ENCODE measurements at places on chromosomes 5 and 9. TPM values are rescaled to one million over a fixed set of nuclear protein-coding genes. Genes with fewer than 3 reads are reported as not detected.

- H3K36me3 ChIP-seq = no peaks in the 10 kb centered on the region
- H3K27me3 ChIP-seq = no peaks in the 10 kb centered on the region
- H3K4me3 ChIP-seq = no peak overlapping the region
- H3K4me1 ChIP-seq = no peaks in the 10 kb centered on the region
- no peak for DNase-seq
Measured at GRCh38 chr9:93814077-93814956, 140.8 kb downstream of the BARX1 start.

GRCh38 chr9:5630081-5630507, 1.2 kb downstream of the RIC1 start:
- no peaks in the 10 kb centered on the region for H3K4me1 ChIP-seq
- peak overlapping the region; percentile 99 for H3K27ac ChIP-seq
- no peak for DNase-seq
- peak overlapping the region; percentile 87 for H3K4me3 ChIP-seq
- no peaks in the 10 kb centered on the region for H3K36me3 ChIP-seq

The F2R gene
- 5.0 TPM for total RNA-seq

The IL6ST gene
- total RNA-seq = 88.8 TPM

DNA sequence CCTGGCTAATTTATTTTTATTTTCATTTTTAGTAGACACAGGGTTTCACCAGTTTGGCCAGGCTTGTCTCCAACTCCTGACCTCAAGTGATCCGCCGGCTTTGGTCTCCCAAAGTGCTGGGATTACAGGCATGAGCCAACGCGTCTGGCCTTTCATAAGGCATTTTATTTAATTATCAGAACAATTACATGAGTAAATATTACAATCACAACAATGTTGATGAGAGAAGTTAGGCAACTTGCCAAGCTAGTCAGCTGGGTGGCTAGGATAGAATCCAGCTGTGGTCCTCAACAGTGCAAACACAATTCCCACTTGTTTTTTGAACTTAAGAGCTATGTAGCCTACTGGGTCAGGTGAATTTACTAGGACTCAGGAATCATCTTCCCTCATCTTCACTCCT, 22.0 kb downstream of the C9orf57 start:
- no peak overlapping the region for H3K27ac ChIP-seq
- no peaks in the 10 kb centered on the region for H3K4me1 ChIP-seq
- no peaks in the 10 kb centered on the region for H3K36me3 ChIP-seq

GRCh38 chr9:134708672-134709038, 67.1 kb downstream of the COL5A1 start:
- H3K27me3 ChIP-seq = no peaks in the 10 kb centered on the region
- no peak for DNase-seq
- H3K27ac ChIP-seq = peak overlapping the region; percentile 50
- H3K4me3 ChIP-seq = no peak overlapping the region
- no peaks in the 10 kb centered on the region for H3K36me3 ChIP-seq
